ENCODE measurements at places on chromosomes 13 and 19. TPM values are rescaled to one million over a fixed set of nuclear protein-coding genes. Genes with fewer than 3 reads are reported as not detected.
A peak's percentile ranks its signal among the peaks of the same experiment; 100 is the strongest.

TIMM44 gene
- 80.4 TPM for total RNA-seq

ARMC6 gene
- 34.6 TPM for total RNA-seq

ZNF177 gene
- 10.6 TPM for total RNA-seq

DNA sequence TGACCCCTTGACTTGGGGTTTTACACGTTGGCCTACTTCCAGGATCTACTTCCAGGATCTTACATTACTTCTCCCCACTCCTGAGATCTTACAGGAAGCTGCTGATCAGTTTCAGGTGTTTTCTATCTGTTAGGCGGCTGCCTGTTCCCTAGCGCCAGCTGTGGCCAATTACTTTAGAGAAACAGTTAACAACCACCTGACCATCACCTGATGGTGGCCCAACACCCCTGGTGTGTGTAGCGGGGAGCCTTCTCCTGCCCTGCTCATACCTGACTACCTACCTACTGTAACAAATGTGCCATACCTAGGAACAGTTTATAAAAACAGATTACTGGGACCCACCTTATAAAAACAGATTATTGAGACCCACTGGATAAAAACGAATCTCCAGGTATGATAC is 2.8 kb upstream of the POP4 start:
- no peak for DNase-seq
- H3K27me3 ChIP-seq: peaks cover 9% of the 10 kb centered on the region
- H3K27ac ChIP-seq: no peak overlapping the region
- no peaks in the 10 kb centered on the region for H3K36me3 ChIP-seq
- H3K4me1 ChIP-seq: peaks cover 11% of the 10 kb centered on the region

DNA sequence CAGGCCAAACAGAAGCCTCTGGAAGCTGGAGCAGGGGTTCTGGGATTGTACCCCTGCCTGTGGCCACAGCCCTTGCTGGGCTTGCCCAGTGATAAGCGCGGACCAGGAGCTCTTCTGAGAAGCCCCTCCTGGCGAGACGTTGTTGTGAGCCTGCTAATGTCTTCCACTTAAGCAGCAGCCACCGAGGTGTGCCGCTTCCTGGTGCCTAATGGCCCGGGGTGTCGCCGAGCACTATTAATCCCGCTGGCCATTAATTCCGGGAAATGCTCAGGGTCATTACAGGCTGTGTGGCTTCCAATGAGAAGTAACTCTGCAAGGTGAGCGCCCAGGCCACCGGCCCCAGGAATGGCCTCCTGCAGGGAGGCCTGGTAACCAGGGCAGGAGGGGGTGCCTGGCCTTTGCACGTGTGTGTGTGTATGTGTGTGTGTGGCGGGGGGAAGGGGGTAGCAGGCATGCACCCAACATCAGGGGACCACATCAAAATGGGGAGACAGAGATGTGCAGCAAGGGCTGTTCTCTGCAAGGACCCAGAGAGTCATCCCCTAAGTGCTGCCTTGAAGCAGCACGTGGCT is 175.0 kb downstream of the URI1 start:
- H3K27me3 ChIP-seq: peaks cover 13% of the 10 kb centered on the region
- peaks cover 4% of the 10 kb centered on the region for H3K4me1 ChIP-seq
- H3K36me3 ChIP-seq: no peaks in the 10 kb centered on the region
- H3K27ac ChIP-seq: no peak overlapping the region
- no peak overlapping the region for H3K4me3 ChIP-seq

- DNase-seq: no peak
- no peaks in the 10 kb centered on the region for H3K27me3 ChIP-seq
- no peak overlapping the region for H3K4me3 ChIP-seq
Observed at GRCh38 chr13:27076421-27076820, 95.2 kb downstream of the USP12 start.

GRCh38 chr19:5330307-5330720 is 10.3 kb downstream of the PTPRS start:
- H3K27me3 ChIP-seq: peaks cover 3% of the 10 kb centered on the region
- H3K27ac ChIP-seq: no peak overlapping the region
- peaks cover 4% of the 10 kb centered on the region for H3K4me1 ChIP-seq
- H3K4me3 ChIP-seq: no peak overlapping the region
- no peak for DNase-seq

- DNase-seq: no peak
- peak overlapping the region; percentile 93 for H3K27ac ChIP-seq
- no peaks in the 10 kb centered on the region for H3K36me3 ChIP-seq
- H3K4me1 ChIP-seq: peaks cover 32% of the 10 kb centered on the region
Observed at GRCh38 chr19:2167896-2168618, 4.3 kb downstream of the DOT1L start.

GRCh38 chr13:48580185-48580803 is 47.4 kb upstream of the RCBTB2 start:
- no peaks in the 10 kb centered on the region for H3K27me3 ChIP-seq
- H3K4me3 ChIP-seq: no peak overlapping the region
- DNase-seq: no peak
- H3K27ac ChIP-seq: peak overlapping the region; percentile 5
- H3K36me3 ChIP-seq: no peaks in the 10 kb centered on the region

DNA sequence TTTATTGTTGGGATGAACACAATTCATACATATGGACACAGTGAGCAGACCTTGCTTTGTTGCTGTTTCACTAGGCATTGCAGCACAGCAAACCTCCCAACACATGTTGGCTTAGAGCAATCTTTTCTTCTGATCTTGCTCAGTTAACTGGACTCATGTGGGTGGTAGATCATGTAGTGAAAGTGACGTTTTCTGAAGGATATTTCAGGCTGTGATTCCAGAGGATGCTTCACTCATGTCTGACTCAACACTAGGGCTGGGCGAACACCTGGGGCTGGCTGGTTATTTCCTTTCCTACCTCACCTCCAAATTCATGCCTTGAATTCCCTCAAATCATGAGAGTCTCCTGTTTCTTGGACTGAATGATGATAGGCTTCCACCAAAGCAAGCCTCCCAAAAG is 14.3 kb upstream of the LGALS13 start:
- H3K36me3 ChIP-seq: no peaks in the 10 kb centered on the region
- no peak for DNase-seq
- no peaks in the 10 kb centered on the region for H3K4me1 ChIP-seq
- peaks cover 18% of the 10 kb centered on the region for H3K27me3 ChIP-seq

DNA sequence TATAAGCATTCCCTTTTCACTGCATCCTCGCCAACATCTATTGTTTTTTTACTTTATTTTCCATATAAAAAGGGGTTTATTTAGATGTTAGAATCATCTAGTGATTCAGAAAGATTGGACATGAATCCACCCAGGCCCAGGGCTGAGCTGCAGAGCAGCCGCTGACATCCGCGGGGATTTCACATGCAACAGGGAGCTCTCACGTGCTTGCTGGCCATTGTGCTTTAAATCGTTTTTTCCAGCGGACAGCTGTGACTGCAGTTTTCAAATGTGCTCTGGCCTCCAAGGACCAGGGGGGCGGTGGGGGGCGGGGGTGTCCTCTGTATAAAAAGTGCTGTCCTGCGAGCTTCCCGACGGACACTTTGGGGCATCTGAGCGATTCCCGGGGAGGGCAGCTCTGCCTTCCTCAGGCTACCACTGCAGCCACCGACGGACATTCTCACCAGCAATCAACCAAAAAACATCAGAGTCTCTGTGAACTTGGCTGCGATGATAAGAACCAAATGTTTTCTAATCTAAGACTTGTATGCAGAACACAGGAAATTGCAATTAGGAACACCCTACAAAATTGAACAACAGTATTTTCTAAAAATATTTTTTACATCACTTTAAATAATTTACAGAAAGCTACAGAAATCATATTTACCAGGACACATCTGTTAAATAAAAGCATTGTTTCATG is 12.6 kb downstream of the RB1 start:
- no peak overlapping the region for H3K4me3 ChIP-seq
- H3K27me3 ChIP-seq: no peaks in the 10 kb centered on the region
- no peak overlapping the region for H3K27ac ChIP-seq
- no peaks in the 10 kb centered on the region for H3K4me1 ChIP-seq
- H3K36me3 ChIP-seq: peaks cover 34% of the 10 kb centered on the region

GRCh38 chr19:29054886-29055675 is 157.9 kb downstream of the UQCRFS1 start:
- H3K4me1 ChIP-seq: no peaks in the 10 kb centered on the region
- no peak for DNase-seq
- no peak overlapping the region for H3K4me3 ChIP-seq
- no peaks in the 10 kb centered on the region for H3K27me3 ChIP-seq
- no peak overlapping the region for H3K27ac ChIP-seq
- H3K36me3 ChIP-seq: no peaks in the 10 kb centered on the region

DNA sequence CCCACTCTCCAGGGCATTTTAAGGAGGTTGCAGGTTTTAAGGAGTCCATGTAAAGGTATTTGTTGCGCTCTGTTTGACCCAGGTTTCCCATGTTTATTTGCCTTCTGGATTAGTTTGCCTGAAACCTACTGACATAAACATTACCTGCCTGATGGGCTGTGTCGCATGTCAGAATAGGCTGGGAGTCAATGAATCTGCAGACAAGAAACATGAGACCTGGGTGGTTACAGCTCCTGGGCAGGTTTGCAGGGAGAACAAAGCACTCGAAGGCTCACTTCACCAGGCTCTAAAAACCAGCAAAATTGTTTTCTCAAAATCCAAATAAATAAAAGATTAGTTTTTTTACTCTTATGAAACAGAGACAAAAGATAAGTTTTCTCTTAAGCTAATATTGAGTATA is 114.4 kb upstream of the SERTM1 start:
- H3K4me3 ChIP-seq: no peak overlapping the region
- H3K27me3 ChIP-seq: peaks cover 8% of the 10 kb centered on the region
- no peaks in the 10 kb centered on the region for H3K36me3 ChIP-seq
- H3K4me1 ChIP-seq: peaks cover 5% of the 10 kb centered on the region

GRCh38 chr19:46514589-46515289 is 19.1 kb upstream of the PNMA8B start:
- H3K4me1 ChIP-seq: peaks cover 7% of the 10 kb centered on the region
- H3K27ac ChIP-seq: no peak overlapping the region
- no peak for DNase-seq
- H3K27me3 ChIP-seq: peaks cover 13% of the 10 kb centered on the region

- no peak for DNase-seq
- no peaks in the 10 kb centered on the region for H3K36me3 ChIP-seq
- no peak overlapping the region for H3K27ac ChIP-seq
- H3K27me3 ChIP-seq: peaks cover 5% of the 10 kb centered on the region
- H3K4me1 ChIP-seq: no peaks in the 10 kb centered on the region
Observed at GRCh38 chr19:33998302-33998701, 174.0 kb upstream of the LSM14A start.

DNA sequence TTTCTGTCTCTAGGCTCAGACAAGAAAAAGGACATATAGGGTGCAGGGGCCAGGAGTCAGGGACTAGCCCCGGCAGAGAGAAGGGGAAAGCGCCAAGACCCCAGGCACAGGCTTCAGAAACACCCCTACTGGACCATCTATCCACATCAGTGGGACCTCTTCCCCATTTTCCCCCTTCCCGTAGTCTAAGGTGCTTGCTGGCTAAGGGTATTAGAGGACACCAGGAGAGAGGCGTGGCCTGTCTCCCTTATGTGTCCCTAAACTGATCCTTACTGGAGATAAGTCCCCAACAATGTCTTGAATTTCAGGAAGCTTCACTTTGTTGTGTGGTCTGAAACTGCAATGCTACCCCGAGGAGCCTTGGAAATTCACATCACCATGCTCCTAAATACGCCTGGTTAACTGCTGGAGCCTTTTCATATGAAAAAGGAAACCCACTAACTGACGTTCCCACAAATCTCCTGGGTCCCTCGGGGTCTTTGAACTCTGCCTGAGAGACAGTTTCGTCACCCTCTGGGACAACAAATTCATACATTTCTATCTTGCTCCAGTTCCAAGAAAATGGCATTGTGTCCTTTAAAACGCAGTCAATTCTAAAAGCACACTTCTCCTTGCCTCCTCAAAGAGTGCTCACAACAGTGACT is 197.7 kb downstream of the COL4A1 start:
- no peak for DNase-seq
- H3K27ac ChIP-seq: no peak overlapping the region
- no peaks in the 10 kb centered on the region for H3K36me3 ChIP-seq
- no peak overlapping the region for H3K4me3 ChIP-seq
- H3K27me3 ChIP-seq: peaks cover 16% of the 10 kb centered on the region
- H3K4me1 ChIP-seq: peaks cover 6% of the 10 kb centered on the region

DNA sequence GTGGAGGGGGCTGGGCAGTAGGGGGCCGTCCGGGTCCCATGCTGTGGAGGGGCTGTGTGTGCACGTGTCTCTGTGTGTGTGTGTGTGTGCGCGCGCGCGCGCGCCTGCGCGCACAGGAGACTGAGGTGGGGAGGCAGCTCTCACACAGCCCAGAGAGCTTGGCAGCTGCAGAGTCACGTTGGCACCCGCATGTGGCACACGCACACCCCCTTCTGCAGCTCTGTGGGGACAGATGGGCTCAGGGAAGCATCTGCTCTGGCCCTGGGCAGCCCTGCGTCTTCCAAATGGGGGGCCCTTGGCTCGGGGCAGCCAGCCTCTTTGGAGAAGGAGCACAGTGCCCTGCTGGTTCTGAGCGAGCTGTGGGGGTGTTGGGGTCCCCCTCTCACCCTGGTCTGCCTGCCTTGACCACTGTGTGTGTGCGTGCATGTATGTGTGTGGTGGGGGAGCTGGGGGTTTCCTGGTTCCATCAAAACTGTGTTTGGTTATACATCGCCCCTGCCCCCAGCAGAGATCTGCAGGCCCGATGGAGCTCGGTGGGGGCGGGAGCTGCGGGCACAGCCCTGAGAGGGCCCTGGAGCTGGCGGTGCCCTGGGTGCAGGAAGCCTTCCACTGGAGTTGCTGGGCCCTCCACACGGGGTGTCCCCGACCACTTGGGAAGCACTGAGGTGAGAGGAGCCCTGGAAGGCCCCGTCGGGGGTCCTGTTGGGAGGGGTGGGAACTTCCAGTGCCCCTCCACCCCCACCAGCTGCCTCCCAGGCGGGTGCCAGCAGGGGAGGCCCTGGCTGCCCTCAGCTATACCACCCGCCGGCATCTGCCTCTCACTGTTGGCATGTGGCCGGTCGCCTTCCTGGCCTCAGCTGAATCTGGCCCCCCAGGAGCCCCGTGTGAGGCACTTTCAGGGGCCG is 67.1 kb downstream of the KDM4B start:
- no peaks in the 10 kb centered on the region for H3K27me3 ChIP-seq
- H3K4me1 ChIP-seq: peaks cover 15% of the 10 kb centered on the region
- H3K27ac ChIP-seq: no peak overlapping the region
- H3K4me3 ChIP-seq: no peak overlapping the region
- DNase-seq: no peak
- no peaks in the 10 kb centered on the region for H3K36me3 ChIP-seq

- H3K27me3 ChIP-seq: peaks cover 48% of the 10 kb centered on the region
- no peak for DNase-seq
- peak overlapping the region; percentile 91 for H3K4me3 ChIP-seq
- H3K36me3 ChIP-seq: peaks cover 5% of the 10 kb centered on the region
- peak overlapping the region; percentile 95 for H3K27ac ChIP-seq
Observed at GRCh38 chr19:44747739-44748425, 626 bp upstream of the BCL3 start.

DNA sequence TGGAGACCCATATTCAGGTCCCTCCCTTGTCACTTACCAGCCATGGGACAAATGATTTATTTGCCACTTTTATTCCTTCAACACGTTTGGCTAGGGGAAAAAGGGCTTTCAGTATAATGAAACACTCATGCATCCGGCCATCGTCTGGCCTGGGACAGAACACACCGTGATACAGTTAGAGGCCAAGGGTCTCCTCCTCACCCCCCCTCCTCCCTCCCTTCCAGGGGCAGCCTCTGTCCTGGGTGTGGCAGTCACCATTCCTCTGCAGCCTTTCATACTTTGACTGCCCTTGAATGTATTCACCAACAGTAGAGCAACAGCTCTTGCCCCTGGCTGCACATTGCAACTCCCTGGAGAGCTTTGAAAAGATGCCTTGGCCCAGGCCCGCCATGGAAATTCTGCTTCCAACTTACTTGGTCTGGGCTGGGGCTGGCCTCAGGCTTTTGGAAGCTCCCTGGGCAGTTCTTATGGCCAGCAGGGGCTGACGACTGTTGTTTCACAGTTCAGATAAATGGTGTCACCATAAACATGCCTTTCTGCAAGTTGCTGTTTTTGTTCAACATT is 3.0 kb downstream of the PAK4 start:
- H3K4me3 ChIP-seq: peak overlapping the region; percentile 65
- no peaks in the 10 kb centered on the region for H3K36me3 ChIP-seq
- no peak for DNase-seq
- H3K4me1 ChIP-seq: peaks cover 70% of the 10 kb centered on the region
- H3K27me3 ChIP-seq: no peaks in the 10 kb centered on the region

Measured in type B pancreatic cell (in vitro differentiated cells).